Naive thymus-derived CD8-positive, alpha-beta T cell (primary cell): ENCODE measurements at places on chromosomes 11 and 22.

DNA sequence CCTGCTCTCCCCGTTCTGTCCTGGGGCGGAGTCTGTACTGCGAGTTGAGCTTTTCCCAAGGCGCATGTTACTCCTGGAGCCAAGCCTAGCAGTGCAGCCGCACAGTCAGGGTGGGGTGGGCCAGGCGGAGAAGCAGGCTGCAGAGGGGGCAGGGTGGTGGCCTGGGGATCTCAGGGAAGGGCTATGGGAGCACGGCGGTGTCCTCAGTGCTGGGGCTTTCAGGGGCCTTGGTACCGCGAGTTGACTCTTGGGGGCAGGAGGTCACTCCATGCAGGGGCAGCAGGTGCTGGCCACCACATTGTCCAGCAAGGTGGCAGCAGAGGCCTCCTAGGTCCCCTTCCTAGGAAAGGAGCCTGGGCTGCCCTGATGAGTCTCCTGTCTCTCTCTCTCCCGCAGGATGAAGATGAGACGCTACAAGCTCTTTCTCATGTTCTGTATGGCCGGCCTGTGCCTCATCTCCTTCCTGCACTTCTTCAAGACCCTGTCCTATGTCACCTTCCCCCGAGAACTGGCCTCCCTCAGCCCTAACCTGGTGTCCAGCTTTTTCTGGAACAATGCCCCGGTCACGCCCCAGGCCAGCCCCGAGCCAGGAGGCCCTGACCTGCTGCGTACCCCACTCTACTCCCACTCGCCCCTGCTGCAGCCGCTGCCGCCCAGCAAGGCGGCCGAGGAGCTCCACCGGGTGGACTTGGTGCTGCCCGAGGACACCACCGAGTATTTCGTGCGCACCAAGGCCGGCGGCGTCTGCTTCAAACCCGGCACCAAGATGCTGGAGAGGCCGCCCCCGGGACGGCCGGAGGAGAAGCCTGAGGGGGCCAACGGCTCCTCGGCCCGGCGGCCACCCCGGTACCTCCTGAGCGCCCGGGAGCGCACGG, 14.9 kb upstream of the MIEF1 start:
- no peak overlapping the region for H3K27ac ChIP-seq
- no peak overlapping the region for H3K4me3 ChIP-seq
- H3K36me3 ChIP-seq = no peaks in the 10 kb centered on the region
- peaks cover 8% of the 10 kb centered on the region for H3K4me1 ChIP-seq

DNA sequence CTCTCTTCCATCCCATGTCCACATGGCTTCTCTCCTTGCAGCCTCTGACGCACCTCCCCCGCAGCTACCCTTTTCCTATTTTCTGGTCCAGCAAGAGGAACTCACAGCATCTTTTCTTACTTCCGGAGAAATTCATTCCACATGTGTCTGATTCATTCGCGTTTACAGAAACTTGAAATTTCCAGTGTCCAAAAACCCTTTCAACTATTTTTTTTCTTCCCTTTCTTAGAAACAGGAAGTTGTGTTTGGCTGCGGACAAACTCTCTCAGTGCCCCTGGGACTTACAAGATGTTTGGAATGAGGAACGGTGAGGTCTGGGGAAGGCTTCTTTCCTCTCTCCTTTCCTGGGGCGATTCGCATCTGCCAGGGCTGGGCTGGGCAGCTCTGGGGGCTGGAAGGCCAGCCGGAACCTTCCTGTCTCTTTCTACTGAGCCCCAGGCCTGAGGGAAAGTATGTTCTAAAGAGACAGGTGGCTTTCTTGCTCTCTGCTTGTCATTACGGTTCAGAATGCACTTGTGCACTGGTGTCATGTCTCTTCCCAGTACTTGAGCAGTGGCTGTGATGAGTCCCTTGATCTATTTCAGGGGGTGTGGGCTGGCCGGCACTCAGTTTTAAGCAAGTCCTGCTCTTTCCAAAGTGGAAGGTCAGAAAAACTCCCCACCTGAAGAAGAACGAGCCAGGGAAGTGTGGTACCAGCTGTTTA, 27.5 kb downstream of the ADAMTS8 start:
- no peak for DNase-seq
- peaks cover 18% of the 10 kb centered on the region for H3K4me1 ChIP-seq
- no peaks in the 10 kb centered on the region for H3K36me3 ChIP-seq
- H3K27ac ChIP-seq = no peak overlapping the region
- H3K4me3 ChIP-seq = no peak overlapping the region
- H3K27me3 ChIP-seq = peaks cover 34% of the 10 kb centered on the region

- H3K36me3 ChIP-seq = no peaks in the 10 kb centered on the region
- H3K4me3 ChIP-seq = no peak overlapping the region
- no peaks in the 10 kb centered on the region for H3K27me3 ChIP-seq
These were observed 879.0 kb upstream of the CCDC90B start for GRCh38 chr11:84165139-84165538.

DNA sequence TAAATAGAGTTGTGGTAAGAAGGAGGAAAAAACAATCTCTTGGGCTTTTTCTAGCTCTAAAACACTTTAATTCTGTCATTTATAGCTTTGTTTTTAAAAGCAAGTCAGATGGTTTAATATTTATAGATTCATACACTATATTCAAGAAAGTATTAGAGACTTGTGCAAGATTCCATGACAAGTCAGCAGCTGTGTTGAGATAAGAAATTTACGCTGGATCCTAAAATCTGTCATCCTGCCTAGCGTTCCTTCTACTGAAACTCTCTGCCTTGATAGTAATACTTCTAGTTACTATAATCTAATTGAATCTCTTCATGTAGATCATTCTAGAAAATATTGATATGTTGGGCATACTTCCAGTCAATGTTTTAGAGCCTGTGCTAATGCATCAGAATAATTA, 721.8 kb downstream of the CNTN5 start:
- no peaks in the 10 kb centered on the region for H3K27me3 ChIP-seq
- H3K4me3 ChIP-seq = no peak overlapping the region
- no peaks in the 10 kb centered on the region for H3K36me3 ChIP-seq
- no peak for DNase-seq
- H3K27ac ChIP-seq = no peak overlapping the region
- H3K4me1 ChIP-seq = no peaks in the 10 kb centered on the region

GRCh38 chr11:132438418-132438817, 1068.0 kb downstream of the NTM start:
- H3K27ac ChIP-seq = no peak overlapping the region
- no peaks in the 10 kb centered on the region for H3K4me1 ChIP-seq
- no peak overlapping the region for H3K4me3 ChIP-seq
- peaks cover 5% of the 10 kb centered on the region for H3K27me3 ChIP-seq
- no peak for DNase-seq
